ENCODE measurements at places on chromosomes 2 and 18. TPM values are rescaled to one million over a fixed set of nuclear protein-coding genes. Genes with fewer than 3 reads are reported as not detected.

The SPIRE1 gene
- 9.7 TPM for total RNA-seq

The PASK gene
- 6.1 TPM for total RNA-seq

The IL1RL2 gene
- total RNA-seq = 0.74 TPM

The FAM161A gene
- total RNA-seq = 3.4 TPM

The CXCR1 gene
- not detected for total RNA-seq

The TNFAIP6 gene
- 7.4 TPM for total RNA-seq

The ASXL2 gene
- total RNA-seq = 6.1 TPM

The SATB2 gene
- total RNA-seq = 2.5 TPM
